H4 (cell line): ENCODE measurements at places on chromosomes 16 and 17. TPM values are rescaled to one million over a fixed set of nuclear protein-coding genes. Genes with fewer than 3 reads are reported as not detected.

- DNase-seq: no peak
Observed at GRCh38 chr17:36048066-36048465, 16.0 kb upstream of the CCL18 start.

The GUCY2D gene
- total RNA-seq: not detected in 2 replicates

- no peak for DNase-seq
Observed at GRCh38 chr16:17303101-17303500, 167.7 kb downstream of the XYLT1 start.

The TNFRSF17 gene
- not detected in 2 replicates for total RNA-seq

DNA sequence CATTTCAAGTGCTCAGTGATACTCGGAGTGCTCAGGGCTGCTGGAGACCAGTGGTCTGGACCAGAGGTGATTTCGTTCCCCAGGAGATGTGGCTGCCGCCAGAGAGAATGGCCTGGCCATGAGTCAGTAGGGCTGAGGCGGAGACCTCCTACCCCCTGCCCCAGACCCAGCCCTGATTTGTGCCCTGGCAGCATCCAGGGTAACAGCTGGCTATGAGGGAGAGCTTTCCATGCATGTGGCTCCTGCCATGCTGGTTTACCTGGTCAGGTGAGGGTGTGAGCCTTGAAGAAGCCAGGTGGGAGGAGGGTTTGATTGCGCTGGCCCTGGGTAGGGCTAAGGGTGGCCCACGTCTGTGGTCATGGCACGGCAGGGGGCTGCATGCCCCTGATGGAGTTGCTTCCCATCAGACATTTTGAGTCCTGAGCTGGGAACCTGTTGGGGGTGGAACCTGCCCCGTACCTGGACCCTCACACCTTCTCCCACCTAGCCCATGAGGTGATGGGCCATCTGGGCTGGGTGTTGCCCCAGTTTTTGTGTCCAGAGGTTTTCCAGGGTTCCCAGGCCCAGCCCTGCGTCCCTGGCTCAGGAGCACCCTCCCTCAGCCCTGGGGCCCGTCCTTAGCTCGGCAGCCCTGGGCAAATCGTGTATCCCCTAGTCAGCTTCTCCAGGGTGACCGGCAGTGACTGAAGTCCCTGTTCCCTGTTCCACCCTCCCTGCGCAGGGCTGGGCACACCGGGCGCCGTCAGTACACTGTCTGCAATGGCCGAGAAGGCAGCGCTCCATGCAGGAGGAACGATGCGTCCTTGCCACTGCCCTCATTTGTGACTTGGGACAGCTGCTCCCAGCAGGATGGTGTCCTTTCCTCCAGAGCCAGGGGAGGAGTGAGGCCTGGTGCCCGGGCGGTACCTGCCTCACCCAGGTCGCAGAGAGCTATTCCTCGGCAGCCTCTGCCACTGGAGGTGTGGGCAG lies 9.0 kb upstream of the CSNK1D start:
- DNase-seq: no peak

DNA sequence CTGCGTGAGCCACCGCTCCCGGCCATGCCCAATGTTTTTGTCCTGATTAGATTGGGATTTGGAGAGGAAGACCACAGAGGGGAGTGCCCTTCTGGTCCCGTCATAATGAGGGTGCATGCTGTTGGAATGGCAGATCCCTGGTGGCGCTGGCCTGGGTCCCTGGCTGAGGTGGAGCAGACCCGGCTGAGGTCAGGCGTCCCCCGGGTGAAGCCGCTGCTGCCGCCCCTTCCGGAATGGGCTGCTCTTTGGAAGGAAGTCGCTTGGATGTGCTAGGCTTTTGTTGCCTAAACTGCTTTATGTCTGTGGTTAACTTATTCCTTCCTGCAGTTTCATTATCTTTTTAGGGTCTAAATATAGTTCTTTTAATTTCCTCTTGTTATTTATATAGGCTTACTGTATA lies 120.3 kb upstream of the CHMP6 start:
- no peak for DNase-seq

DNA sequence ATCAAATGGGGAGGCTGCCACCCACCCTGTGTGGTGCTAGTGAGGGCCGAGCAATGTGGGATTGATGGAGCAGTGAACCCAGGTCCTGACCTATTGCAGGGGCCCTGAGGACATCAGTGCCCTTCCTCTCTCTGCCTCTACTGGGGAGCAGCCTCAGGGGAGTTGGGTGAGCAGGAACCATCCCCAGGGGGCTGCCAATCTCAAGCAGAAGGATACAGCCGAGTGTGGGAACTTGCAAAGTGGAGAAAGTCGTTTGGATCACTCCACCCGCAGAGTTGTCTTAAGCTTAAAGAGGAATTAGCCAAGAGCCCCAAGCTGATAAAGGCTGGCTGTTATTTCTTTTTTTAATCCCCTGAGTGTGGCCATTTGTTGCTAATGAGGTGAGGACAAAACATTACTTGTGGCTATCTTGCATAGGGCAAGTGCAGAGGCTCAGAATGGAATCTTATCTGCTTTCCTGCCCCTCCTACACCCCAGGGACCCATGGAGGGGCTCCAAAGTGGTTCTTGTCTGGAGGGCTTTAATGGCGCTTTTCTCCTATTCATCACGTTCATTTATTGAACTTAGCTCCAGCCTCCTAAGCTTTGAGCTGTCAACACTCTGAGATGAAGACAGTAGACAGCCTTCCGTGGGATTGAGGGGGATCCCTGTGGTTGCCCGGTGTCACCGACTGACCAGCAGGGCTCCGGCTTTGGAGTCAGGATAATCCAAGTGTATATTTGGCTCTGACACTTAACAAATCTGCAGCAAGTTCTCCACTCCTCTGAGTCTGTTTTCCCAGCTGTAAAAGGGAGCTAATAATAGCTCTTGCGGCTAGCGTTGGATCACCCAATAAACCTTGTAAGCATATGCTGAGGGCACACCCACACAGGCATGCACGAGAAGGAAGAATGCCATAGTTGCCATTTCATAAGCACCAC lies 45.1 kb downstream of the MYH11 start:
- DNase-seq: peak; percentile 94

The AANAT gene
- total RNA-seq: not detected in 2 replicates

DNA sequence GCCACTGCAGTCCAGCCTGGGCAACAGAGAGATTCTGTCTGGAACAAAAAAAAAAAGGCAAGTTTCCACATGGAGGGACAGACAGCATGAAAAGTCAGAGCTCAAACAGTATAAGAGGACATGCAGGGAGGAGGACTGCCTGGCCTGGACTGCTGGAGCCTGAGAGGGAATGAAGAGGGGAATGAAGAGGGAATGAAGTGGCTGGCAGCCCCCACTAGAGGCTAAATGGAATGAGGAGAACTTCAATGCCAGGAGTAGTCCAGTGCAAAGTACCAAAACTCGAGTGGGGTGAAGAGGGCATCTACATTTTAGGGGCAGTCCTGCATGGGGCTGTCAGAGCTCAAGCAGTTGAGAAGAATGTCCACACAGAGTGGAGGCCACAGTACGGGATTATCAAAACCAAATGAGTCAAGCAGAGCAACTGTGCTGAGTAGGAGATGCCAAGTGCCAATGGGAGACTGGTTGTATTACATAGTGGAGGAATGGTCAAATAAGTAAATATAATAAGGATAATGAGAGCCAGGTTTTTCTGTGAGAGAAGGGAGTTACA lies 22.9 kb downstream of the IKZF3 start:
- no peak for DNase-seq

The PHOSPHO1 gene
- total RNA-seq: 0.74 and 0.88 TPM in 2 replicates

DNA sequence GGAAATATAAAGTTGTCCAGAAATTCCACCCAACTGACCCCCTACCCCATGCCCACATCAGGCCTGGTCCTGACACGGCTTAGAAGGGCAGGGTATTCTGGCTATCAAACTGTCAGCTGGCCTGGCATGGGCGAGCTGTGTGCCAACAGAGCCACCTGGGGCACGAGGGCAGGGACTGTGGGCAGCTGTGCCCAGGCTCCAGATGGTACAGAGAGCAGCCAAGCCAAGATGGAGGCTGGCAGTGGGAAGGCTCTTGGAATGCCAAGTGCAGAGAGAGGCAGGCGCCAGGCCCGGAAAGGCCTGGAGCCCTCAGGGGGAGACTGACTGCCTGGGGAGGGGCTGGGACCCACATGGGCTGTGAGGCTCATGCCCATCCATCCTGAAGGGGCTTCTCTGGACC lies 24.3 kb upstream of the PHF12 start:
- DNase-seq: no peak

DNA sequence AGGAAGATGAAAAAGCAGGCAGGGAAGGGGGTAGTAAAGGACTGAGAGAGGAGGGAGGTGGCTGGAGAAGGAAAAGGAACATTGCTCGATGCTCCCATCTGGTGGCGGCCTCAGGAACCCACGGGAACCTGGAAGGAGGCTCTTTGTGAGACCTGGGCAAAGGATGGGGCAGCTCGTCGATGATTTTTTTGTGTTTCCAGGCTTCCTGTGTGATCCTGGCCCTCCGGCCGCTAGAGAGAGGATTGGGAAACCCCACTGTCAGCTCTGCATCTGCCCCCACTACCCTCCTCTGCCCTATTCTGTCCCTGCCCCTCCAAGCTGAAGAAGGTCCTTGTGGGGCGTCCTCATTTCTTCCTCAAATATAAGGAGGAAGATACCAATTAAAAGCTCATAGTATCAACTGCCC lies 6.6 kb downstream of the WFIKKN2 start:
- peak; percentile 71 for DNase-seq

GRCh38 chr16:31134625-31135534 lies 647 bp downstream of the PRSS8 start:
- DNase-seq: no peak

The RNF227 gene
- total RNA-seq: 1.1 and 3.6 TPM in 2 replicates

The FOXN1 gene
- total RNA-seq: not detected in 2 replicates

- no peak for DNase-seq
Observed at GRCh38 chr17:7824021-7824924, 9.7 kb upstream of the KDM6B start.

The FZD2 gene
- total RNA-seq: 5.9 and 6.2 TPM in 2 replicates

The DHRS7C gene
- not detected in 2 replicates for total RNA-seq

- peak; percentile 69 for DNase-seq
Observed at GRCh38 chr17:57535249-57535966, 209.7 kb downstream of the CCDC182 start.
